ENCODE measurements at places on chromosomes 11 and 22.

GRCh38 chr11:10692531-10693115, 932 bp downstream of the IRAG1 start:
- DNase-seq: no peak

- DNase-seq: no peak
These were observed 102.0 kb downstream of the GRIK4 start for GRCh38 chr11:120613264-120614226.

- DNase-seq: no peak
These were observed 93.5 kb downstream of the LARGE2 start for GRCh38 chr11:46015941-46016340.

- peak; percentile 71 for DNase-seq
These were observed 4.8 kb downstream of the SDF2L1 start for GRCh38 chr22:21646608-21647590.

DNA sequence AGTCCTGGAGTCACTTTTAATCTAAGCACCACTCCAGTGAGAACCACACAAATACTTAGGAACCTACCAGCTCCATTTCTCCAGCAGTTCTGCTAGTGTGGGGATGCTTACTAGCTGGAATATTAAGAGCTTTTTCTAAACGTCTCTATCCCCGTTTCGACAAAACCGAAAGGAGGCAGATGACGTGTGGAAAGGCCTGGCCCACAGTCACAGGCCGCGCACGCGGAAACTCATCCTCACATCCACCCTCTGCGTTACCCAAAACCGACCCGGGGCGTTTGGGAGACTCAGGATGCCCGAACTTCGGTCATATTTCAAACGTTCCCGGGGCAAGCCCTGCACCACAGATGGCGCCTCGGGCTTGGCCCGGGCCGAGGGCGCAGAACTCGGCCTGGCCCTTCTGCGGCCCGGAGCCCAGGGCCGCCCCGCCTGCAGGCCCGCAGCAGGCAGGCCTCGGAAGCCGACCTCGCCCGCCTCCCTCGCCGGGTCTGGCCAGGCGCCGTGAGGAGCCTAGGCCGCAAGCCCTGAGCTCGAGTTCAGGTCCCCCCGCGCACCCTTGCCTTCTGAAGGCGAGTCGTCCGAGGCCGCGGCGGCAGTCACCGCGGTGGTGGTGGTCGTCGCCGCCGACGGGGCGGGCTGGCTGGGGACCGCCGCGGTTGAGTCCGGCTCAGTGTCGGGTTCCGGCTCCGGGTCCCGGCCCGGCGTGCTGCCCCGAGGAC, 473 bp downstream of the FNBP4 start:
- no peak for DNase-seq

- DNase-seq: no peak
These were observed 539 bp downstream of the SDHD start for GRCh38 chr11:112087212-112087611.

DNA sequence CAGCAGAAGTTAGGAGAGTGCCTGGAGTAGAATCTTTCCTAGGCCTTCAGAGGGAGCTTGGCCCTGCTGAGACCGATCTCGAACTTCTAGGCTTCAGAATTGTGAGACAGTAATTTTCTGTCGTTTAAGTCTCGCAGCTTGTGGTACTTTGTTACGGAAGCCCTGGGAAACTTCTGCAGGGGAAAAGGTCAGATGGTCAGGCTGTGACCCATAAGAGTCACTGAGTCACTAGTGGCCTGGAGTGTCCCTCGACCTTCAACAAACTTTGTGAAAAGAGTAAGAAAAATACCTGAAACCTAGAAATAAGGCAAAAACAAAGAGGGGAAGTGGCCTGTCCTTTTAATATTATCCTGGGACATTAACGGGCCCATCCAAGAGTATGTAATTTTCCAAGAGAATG, 34.6 kb downstream of the CSNK2A3 start:
- no peak for DNase-seq

GRCh38 chr11:93813974-93814373, 29.9 kb downstream of the MED17 start:
- no peak for DNase-seq

DNA sequence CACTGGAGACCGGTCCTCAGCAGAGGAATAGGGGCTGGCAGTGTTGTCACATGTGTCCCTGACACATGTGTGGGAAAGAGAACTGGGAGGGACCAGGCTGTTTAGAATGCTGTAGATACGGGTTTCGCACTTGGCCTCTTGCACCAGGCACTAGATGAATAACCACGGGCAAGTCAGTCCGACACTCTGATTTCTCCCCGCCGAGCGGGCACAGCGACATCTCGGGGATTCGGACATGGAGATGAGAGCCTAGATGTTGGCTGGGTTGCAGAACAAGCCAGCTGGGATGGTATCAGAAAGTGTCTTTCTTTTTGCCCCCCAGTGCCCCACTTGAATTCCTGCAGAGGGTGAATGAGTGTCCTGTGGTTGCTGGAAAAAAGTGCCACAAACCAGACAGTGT, 115.9 kb upstream of the SLC22A12 start:
- no peak for DNase-seq

DNA sequence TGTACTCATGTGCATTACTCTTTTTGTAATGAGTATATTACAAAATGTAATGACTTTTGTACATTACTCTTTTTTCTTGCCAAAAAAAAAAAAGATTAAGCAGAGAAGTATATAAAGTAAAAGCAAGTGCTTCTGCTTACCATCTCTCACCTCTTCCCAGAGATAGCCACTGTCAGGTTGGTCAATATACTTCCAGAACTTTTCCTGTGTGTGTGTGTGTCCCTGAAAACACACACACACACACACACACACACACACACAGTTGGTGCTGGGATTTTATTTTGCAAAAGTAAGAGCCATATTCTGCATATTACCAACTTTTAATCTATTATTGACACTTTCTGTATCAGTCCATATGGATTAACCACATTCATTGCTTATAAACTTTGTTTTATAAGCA, 2.5 kb downstream of the IGLL5 start:
- DNase-seq: no peak

DNA sequence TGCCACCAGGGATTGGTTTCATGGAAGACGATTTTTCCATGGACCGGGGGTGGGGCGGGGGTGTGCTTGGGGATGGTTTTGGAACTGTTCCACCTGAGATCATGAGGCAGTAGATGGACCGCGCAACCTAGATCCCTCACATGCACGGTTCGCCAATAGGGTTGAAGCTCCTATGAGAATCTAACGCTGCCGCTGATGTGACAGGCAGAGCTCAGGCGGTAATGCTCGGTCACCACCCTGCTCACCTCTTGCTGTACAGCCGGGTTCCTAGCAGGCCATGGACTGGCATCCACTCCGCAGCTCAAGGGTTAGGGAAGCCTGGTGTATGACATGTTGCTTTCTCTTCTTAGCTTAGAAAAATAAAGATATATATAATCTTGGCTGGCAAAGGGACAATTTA, 22.0 kb downstream of the RBX1 start:
- DNase-seq: no peak

- DNase-seq: no peak
These were observed 31.3 kb upstream of the LRRC55 start for GRCh38 chr11:57150454-57150917.

- no peak for DNase-seq
These were observed 124.5 kb upstream of the SYT13 start for GRCh38 chr11:45410391-45411227.

- no peak for DNase-seq
These were observed 43.6 kb upstream of the POU2AF1 start for GRCh38 chr11:111422494-111423249.

DNA sequence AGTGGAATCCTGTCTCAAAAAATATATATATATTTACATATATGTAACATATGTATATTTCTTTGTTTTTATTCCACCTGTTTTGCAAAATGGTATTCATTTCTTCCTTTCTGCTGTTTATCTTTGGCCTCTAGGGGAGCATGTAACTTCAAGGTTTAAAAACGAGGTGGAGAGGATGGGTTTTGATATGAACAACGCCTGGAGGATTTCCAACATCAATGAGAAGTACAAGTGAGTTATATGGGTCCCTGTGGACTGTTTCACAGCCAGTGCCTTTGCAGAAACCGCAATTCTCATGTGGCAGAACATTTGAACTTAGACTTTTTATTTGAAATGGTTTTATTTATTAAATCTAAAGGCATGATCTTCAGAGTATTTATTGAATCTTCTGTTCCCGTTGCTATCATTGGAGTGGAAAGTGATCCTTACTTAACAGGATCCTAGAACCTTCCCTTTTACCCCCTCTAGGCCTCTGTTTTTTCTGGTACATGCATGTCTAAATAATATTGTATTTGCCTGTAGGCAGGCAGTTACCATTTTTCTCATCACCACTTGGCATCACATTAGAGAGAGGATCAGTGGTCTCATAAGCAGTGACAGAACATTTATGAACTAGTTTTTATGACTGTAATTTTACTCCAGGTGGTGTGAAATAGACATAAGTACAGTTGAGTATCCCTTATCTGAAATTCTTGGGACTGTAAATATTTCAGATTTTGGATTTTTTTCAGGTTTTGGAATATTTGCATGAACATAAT, 81.5 kb upstream of the HORMAD2 start:
- no peak for DNase-seq

GRCh38 chr11:69301455-69302401, 7.8 kb downstream of the MYEOV start:
- peak; percentile 88 for DNase-seq

GRCh38 chr22:30471616-30472318, at the start of gene SEC14L3:
Gene SEC14L3 (minus strand): TSS chr22:30472017. CDS start chr22:30471958, 59 bp downstream.
- no peak for DNase-seq

DNA sequence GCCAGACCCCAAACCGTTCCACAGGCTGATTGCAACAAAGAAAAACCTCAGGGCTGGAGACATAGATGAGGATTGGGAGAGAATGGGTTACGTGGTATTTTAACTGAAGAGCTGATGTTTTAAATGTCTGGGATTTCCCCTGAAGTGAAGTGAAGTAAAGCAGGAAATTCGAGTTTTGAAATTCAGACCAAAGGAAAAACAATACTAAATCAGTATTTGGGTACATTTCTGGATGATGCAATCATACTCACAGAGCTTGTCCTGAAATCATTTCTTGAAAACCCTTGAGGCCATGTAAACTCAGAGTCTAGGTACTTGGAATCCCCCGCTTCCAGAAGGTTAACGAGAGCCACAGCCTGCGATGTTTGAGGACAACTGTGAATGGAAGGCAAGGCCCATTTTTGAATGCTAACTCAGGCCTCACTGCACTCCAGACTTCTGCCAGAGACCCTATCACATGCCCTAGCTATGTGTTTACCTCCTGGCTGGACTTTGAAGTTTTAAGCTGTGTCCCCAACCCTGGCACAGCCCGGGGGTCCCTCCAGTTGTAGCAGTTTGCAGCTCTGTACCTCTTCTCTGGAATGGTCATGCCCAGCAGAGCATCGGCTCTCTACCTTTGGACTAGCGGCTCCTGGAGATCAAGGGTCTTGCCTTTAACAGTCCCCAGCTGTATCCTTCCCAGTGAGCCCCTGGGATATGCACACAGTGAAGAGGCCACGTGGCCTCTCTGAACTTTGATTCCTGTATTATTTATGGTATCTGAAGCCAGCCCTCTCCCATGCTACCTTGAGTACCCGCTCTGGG, 5.4 kb upstream of the FTH1 start:
- no peak for DNase-seq

DNA sequence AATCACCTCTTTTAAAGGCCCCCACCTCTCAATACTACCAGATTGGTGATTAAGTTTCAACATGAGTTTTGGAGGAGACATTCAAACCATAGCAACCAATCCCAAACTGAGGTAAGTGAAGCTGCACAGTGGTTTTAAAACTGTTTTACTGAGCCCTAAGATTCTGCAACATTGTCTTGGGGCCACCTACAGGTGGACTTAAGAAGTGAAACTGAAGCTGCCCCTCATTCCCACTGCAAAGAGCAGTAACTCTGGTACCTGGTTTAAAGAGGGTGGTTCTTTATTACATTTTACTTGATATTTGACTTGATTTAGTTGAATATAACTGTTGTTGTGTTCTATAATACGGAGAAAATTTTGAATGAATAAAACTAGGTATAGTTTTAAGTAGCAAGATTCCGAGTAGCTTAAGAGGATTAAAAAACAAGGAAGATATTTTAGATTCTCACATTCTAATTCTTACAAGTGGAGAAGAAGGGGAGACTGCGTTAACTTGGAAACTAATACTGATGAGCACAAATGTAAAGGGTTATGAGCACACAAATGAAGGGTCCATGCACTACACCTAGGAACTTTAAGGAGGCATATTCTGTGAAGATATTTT, 26.7 kb downstream of the SYT9 start:
- DNase-seq: peak; percentile 12

- no peak for DNase-seq
These were observed 36.7 kb downstream of the CD6 start for GRCh38 chr11:61007956-61008896.

GRCh38 chr22:49357661-49358440, 469.8 kb downstream of the BRD1 start:
- no peak for DNase-seq

- peak; percentile 9 for DNase-seq
These were observed 9.7 kb upstream of the CCKBR start for GRCh38 chr11:6249770-6250555.

All from HFF-Myc (cell line).